ENCODE measurements at places on chromosomes 1 and 21.

DNA sequence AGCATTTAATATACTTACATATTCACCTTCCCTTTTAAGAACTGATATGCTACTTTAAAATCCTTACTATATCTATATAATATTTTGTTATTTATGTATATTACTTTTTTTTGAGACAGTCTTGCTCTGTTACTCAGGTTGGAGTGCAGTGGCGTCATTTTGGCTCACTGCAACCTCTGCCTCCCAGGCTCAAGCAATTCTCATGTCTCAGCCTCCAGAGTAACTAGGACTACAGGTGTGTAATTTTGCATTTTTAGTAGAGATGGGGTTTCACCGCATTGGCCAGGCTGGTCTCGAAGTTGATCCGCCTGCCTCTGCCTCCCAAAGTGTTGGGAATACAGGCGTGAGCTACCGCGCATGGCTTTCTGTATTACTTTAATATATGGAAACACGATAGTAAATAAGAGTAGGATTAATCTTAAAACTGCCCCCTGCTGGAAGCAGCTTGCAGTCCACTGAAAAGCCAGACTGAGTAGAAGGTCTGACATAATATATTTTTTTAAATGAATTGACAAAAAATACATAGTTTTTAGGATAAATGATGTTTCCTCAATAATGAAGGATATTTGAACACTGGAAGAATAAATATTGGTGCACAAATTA is 24.4 kb downstream of the RCAN3 start:
- no peak for DNase-seq

DNA sequence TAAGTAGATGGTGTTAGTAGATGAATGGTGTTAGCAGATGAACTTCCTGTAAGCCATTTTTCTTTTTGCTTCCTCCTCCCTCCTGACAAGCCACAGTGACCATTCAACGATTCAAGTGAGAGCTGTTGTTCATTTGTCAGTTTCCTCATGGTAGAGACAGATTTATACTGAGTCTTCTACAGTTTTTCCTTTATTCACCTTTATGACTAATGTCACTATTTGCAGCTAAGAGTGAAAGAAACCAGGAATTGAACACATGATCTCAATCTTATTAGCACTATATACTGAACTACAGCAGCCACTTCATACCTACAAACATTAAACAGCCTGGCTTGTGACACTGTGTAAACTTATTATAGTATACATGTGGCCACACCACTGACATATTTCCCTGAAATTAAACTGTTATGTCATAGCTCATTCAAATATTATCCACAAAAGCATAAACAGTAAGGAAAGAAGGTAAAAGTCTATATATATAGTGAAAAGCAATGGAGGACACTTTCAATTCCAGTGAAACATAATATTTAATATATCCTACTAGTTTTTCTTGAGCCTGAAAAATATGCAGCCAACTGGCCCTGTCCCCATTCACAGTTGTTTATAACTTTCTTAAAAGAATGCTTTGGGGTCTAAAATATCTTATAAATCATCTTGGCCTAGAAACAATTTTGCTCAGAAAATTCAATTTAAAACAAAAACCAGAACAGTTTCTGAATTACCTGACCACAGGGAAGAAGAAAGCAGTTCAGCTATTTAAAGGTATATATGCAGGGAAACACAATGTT is 566.9 kb upstream of the ZRANB2 start:
- DNase-seq: peak; percentile 39

DNA sequence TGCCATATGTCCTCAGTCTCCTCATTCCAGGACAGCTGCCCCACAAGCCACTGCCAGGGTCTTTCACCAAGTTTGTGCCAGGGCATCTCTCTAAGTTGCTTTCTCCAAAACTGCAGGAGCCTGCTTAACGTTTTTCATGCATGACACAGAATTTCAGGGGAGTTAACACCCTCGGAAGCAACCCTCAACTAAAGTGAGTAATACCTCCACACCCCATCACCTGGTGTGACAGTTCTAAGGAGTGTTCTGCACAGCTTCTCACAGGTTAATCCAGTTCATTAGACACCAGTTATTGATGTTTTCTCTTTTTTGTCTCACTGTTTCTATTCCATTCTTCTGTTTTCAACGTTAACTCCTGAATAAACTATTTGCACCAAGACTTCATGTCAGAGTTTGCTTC is 115.0 kb downstream of the BACH1 start:
- DNase-seq: no peak

- DNase-seq: no peak
These were observed 45.7 kb downstream of the FYB2 start for GRCh38 chr1:56773341-56774066.

DNA sequence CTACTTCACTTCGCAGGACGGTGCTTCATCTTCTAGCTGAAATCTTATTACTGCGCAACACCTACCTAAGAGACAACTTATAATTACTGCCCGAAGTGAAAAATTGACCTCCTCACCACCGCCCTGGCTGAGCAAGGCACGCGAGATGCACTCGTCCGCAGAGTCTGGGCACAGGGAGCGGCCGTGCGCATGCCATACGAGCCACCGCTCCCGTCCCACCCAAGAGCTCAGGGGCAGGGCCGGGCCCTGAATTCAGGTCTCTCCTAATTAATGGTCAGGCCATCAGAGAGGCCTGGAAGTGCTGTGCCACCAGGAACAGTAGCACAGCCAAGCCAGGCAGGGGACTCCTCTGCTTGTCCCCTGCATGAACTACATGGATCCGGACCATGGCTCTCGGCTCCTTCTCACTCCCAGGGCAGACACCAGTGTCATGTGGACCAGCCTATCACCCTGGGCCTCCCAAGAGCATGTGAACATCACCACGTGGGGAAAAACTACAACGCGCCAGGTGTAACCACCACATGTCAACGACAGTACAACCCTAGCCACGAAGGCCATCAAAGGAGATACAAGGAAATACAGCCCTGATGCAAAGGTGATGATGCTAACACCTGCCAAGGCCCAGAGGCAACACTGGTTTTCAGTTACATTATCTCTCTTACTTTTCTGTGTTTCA is 11.5 kb downstream of the RIPK4 start:
- DNase-seq: no peak

GRCh38 chr1:5552787-5553484 is 439.3 kb downstream of the NPHP4 start:
- DNase-seq: no peak

DNA sequence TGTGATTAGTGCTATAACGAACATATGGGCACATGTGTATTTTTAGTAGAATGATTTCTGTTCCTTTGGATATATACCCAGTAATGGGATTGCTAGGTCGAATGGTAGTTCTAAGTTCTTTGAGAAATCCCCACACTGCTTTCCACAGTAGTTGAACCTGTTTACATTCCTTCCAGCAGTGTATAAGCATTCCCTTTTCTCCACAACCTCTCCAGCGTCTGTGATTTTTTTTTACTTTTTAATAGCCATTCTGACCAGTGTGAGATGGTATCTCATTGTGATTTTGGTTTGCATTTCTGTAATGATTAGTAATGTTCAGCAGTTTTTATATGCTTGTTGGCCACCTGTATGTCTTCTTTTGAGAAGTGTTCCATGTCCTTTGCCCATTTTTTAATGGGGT is 81.8 kb upstream of the SLC44A3 start:
- DNase-seq: no peak

DNA sequence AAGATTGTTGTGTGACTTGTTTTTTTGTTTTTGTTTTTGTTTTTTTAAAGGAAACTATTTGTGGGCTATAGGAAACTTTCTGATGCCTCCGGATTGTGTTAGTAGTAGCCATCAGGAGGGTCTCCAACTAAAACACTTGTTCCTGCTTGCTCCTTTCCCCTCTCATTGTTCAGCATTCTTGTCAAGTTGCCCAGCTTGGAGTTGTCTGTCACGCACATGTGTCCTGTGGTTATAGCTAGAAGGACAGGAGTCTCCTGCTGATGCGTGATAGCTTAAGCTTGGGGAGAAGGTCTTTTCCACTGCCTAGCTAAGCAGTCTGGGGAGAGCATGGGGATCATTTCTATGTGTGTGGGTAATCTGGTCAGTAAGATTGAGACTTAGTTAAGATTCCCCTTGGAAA is 3.2 kb upstream of the LYPLA2 start:
- no peak for DNase-seq

DNA sequence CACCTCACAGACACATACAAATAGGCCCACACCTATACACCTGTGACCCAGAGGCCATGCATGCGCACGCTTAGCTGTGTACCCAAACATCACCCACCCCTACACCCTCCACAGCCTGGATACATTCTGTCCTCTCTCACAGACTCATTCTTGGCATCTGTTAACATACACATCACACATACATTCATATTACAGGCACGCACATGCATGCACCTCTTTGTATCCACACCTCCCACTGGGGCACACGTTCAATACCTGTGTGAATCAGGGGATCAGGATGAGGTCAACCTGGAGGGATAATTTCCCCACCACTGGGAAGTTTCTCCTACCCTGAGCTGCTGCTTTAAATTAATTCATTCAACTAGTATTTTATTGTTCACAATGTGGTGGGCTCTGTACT is 35.6 kb upstream of the EPB41 start:
- no peak for DNase-seq

DNA sequence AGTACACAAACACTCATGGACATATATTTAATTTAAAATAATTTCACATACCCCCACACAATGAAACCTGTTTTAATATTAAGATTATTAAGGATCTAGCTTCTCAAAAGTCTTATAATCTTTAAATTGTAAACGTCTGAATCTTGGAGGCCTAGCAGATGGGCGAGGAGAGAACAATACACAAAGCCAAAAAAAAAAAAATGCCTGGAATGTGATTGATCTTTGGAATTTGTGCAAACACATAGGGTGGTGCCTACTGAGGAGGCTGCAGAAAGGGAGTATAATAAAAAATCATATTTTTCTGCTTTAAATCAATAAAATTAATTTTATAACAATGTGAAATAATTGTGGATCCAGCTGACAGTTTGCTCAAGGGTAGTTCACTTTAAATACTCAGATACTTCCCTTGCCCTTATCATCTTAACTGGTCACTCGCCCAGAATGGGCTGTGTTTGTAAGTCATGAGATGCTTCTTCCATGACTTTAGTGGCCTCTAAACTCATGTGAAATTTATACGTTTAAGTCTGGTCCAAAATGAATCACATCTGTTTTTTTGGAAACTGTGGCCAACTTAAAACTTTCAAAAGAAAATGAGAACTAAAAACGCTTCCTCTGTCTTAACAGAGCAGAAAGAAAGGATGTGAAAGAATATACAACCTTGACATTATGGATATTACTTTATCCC is 802.8 kb upstream of the CXADR start:
- peak; percentile 19 for DNase-seq

- DNase-seq: no peak
These were observed 67.5 kb upstream of the CD34 start for GRCh38 chr1:207978441-207978840.

GRCh38 chr1:34656731-34657130 is 98.1 kb upstream of the GJB5 start:
- no peak for DNase-seq

DNA sequence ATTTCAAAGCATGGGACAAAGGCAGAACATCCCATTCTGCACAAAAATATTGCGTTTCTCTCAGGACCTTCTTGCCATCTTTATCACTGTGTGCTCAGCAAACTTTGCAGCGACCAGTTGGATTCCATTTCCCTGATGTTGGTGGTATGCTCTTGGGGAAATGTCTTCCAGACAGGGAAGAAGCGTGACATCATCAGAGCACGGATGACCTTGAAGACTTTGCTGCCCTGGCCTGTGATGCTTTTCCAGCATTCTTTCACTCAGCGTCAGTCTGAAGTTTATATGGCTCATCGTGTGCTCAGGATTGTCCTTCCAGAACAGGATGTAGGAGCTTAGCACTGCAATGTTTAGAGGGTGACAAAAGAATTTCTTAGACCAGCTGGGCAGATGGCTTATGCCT is 131.4 kb upstream of the F3 start:
- no peak for DNase-seq

DNA sequence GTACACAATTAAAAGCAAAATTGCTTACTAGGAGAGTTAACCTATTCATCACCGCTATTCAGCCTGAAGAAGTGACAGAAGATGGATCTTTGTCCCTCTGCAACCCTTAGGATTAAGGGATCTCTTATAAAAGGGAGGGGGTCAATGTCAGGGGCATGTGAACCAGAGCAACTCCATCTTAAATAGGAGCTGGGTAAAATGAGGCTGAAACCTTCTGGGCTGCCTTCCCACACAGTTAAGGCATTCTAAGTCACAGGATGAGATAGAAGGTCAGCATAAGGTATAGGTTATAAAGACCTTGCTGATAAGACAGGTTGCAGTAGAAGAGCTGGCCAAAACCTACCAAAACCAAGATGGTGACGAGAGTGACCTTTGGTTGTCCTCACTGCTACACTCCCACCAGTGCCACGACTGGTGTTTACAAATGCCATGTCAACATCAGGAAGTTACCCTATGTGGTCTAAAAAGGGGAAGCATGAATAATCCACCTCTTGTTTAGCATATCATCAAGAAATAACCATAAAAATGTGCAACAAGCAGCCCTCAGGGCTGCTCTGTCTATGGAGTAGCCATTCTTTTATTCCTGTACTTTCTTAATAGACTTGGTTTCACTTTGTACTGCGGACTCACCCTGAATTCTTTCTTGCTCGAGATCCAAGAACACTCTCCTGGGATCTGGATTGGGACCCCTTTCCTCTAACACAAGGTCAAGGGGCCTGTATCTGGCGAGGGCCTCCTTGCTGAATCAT is 35.3 kb upstream of the NEK2 start:
- no peak for DNase-seq

GRCh38 chr1:46806196-46807020 is 7.6 kb downstream of the CYP4B1 start:
- DNase-seq: peak; percentile 56

- no peak for DNase-seq
These were observed 1.8 kb downstream of the TXNIP start for GRCh38 chr1:145994391-145995120.

DNA sequence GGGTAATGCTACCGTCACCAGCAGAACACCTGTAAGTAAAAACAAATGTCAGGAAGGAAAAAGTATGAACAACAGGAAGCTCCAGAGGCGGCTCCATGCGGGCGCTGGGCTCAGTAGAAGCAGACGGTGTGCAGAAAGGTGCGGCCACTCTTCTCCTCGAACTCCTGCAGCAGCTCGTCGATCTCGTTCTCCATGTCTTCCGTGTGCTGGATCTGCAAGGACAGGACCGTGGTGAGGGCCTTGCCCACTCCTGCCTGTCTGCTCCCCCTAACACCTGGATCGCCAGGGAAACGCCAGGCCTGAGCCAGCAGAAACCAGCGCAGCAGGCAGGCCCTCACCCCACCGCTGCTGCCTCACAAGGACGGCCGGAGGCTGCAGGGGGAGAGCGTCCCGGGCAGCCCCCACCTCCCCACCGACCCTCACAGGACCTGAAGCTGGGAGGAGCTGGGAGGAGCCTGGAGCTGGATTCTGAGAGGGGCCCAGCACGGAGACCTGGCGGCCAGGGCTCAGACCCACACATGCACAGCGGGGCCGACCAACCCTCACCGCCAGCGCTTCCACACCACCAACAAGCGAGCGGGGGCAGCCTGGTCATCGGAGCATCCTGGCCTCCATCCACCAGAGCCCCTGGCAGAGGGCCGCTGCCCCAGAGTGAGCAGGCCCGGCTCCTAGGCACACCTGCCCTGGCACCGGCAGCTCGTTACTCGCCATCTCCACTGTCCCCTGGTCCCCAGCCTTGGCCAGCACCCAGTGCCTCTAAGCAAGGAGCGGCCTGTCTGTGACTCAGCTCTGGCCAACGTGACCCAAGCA is 1.7 kb upstream of the TMEM240 start:
- DNase-seq: no peak

- no peak for DNase-seq
These were observed 29.3 kb downstream of the USP24 start for GRCh38 chr1:55185832-55186231.

GRCh38 chr1:91555821-91556531 is 55.3 kb downstream of the CDC7 start:
- no peak for DNase-seq
